Stimulated activated CD4-positive, alpha-beta T cell treated with anti-CD3 and anti-CD28 coated beads, Interleukin-4, amount 100 ng/mL, for 4 hours (primary cell): ENCODE measurements at places on chromosomes 1 and 21.
A peak's percentile ranks its signal among the peaks of the same experiment; 100 is the strongest.

GRCh38 chr1:213939888-213940287, 47.9 kb upstream of the PROX1 start:
- no peak for DNase-seq

- no peak for DNase-seq
Measured at GRCh38 chr1:204866051-204866596, 4.5 kb upstream of the NFASC start.

- DNase-seq, result no peak
Measured at GRCh38 chr1:6185151-6185550, 5.0 kb upstream of the CHD5 start.

DNA sequence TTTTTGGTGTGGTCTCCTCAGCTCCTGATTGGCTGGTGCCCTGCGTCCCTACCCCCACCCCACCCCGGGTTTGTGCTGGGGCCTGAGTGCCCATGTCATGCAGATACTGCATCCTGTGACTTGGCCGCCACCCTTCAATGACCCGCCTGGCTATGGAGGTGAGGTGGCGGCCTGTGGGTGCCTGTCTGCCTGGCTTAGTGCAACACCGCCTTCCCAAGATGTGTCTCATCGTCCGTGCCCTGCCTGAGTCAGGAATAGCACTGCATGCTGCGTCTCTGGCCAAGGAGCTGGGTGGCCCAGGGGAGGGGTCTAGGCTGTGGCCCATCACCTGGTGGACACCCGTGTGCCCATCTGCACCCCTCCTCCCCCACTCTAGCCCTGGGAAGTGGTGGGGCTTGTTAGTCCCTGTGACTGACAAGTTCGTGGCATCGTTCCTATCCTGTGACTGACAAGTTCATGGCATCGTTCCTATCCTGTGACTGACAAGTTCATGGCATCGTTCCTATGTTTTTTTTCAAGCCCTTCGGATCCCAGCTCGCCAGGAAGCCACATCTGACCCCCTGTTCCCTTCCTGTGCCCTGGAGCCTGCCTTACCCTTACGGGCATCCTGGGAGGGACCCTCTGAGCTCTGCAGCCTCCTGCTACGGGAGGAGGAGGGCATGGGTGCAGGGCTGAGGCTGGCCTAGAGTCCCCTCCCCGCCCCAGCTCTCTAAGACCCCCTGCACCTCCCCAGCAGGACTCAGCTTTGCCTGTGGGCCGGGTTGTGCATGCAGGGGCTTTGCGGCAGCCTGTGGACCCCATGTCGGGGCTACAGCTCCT, 7.5 kb downstream of the SLX9 start:
- DNase-seq, result no peak

- no peak for DNase-seq
Measured at GRCh38 chr1:34262921-34263320, 86.2 kb downstream of the C1orf94 start.

DNA sequence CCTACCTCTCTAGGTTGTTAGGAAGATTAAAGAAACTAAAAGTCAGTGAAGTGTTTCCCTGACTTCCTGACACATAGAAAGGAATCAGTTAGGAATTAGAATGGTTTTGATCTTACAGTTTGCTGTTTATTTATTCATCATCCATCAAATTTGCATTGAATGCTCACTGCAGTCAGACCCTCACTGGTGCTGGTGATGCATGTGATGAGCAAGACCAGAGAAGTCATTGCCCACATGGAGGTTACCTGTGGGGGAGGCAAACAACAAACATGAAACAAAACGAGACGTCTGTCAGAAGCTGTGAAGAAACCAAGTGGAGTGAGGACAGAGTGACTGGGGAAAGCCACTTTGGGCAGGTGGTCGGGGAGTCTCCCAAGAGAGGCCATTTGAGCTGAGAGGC, 6.4 kb downstream of the CTPS1 start:
- no peak for DNase-seq

- DNase-seq, result no peak
Measured at GRCh38 chr1:87528754-87529517, 200.3 kb downstream of the LMO4 start.

DNA sequence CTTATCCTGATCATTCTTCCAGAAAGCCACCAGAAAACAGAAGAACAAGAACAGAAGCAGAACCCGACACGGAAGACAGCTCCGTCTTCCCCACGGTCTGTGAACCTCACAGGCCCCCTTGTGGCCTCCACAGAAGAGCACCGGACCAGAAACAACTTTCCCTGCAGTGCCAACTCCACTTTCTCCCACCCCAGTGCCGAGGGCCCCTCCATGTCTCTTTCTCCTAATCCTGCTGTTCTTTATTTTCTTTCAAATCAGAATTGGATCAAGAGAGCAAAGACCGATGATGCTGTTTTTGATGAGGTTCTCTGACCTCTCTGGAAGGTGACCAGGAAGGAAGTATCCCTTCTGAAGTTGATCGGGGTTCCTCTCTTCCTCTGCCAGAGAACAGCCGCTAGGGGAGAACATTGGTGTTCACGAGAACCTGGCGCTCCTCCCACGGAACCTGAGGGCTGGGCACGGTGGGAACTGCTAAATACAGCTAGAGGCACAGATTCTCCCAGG, 58.9 kb upstream of the CTTNBP2NL start:
- DNase-seq, result no peak

DNA sequence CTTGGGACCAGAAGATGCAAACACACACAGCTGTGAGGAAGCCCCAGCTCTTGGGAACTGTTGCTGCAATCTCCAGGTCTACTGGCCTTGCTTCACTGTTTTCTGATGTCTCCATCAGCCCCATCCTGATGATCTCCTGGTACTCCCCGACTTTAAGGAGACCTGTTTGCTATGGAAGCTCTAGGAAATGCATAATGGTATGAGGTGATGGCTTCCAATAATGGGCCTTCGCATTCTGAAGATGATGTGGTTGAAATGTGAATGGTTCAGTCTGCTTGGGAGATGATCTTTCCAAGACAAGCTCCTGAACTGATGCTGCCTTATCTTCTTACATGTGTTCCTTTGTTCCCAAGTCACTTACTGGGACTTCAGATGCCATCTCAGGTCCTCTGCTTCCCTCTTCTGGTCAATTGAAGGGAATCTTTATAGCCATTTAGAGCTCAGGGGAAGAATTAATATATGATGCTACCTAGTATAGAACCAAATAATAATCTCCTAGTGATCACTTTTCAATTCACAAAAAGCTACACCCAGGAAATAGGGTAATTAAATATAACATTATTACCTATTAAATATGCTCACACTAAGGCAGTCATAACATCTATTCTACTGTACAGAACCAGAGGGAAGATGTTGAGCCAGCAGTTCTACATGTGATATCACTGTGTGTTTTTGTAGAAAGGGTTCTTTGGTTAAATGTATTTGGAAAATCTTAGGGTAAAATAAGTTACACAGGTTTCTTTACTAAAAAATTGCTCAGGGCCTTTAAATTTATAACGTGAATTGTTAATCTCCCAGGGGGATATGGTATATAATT, 73.9 kb upstream of the VTCN1 start:
- no peak for DNase-seq

DNA sequence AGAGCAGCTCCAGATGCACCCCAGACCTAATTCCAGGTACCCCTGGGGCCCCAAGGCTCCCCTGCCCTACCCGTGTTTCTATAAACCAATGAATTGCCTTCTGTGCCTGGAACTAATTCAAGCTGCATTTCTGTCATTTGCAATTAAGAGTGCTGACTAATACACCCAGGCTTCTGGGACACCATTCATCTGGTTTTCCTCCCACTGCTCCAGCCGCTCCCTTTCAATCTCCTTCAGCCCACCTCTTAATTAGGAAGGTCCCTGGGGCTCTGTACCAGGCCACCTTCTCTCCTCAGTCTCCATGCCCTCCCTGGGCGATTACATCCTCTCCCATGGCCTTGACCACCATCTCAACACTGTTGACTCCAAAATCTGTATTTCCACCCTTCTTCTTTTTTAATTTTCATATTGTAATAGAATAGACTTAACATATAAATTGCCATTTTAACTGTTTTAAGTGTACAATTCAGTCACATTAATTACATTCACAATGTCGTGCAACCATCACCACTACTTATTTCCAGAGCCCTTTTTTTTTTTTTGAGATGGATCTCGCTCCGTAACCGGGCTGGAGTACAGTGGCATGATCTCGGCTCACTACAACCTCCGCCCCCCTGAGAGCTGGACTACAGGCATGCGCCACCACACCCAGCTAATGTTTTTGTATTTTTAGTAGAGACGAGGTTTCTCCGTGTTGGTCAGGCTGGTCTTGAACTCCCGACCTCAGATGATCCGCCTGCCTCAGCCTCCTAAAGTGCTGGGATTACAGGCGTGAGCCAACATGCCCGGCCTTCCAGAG, 9.2 kb upstream of the GJB3 start:
- DNase-seq, result no peak

- DNase-seq, result peak; percentile 90
Measured at GRCh38 chr1:1069056-1069710, 4.9 kb downstream of the RNF223 start.

DNA sequence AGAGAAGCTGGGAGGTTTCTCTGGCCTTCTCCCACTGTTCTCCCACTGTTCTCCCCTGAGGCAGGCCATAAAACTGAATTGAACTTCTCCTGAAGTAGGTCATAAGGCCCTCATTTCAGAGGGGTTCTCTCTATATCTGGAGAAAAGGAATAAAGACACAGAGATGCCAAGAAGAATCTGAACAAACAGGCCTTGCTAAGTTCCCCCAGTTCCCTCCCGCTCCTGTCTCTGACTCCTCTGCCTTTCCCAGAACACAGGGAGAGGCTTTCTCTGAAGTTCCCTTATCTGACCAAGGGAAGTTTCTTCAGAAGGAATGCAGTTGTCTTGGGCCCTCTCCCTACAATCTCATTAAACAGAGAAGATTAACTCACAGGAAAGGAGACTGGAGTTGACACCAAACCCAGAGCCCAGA, 83.4 kb downstream of the SLC16A1 start:
- DNase-seq, result no peak

DNA sequence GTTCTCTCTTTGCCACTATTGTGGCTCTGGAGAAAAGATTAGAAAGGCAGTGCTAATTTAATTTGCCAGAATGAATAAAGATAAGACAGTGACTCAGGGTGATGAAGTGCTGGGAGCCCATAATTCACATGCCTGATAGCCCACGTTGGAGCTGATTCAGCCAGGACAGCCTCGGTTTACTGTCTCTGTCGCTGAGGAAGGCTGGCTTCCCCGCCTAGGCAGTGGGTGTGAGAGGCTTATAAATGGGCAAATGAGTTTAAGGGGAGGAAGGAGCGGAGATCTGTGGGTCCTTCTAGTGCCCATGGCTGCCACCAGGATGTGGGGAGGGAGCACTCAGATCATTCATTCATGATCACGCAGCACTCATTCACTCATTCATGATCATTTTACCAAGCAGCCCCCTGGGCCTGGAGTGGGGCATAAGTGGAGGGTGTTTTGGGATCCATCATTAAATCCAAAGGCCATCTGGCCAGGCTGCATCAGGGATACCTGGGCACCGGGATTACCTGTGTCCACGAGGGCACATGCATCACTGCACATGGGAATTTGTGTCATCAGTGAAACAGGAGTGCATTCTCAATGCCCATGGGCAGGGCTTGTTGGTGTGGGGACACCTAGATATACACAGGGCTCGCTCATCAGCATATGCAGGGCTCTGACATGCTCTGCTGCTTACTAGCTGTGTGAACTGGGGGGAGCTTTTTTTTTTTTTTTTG, 315.4 kb downstream of the MATN1 start:
- DNase-seq, result no peak

DNA sequence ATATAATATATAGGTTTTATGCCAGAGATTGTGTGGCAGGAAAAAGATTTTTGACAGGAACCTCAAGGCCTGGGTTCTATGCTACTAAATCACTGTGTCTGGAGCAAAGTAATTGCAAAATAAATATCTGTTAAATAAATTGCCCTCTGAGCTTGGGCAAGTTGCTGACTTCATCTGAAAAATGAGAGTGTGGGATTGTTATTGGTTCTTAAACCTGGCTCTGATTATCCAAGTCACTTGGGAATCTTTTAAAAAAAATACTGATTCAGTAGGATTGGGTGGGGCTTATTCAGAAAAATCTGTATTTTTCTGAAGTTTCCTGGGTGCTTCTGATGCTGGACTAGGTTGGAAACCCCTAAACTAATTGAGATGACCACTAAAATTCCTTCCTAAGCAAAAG, 174.1 kb upstream of the SGIP1 start:
- no peak for DNase-seq

- DNase-seq, result no peak
Measured at GRCh38 chr1:187469836-187470235, 641.1 kb downstream of the PLA2G4A start.

DNA sequence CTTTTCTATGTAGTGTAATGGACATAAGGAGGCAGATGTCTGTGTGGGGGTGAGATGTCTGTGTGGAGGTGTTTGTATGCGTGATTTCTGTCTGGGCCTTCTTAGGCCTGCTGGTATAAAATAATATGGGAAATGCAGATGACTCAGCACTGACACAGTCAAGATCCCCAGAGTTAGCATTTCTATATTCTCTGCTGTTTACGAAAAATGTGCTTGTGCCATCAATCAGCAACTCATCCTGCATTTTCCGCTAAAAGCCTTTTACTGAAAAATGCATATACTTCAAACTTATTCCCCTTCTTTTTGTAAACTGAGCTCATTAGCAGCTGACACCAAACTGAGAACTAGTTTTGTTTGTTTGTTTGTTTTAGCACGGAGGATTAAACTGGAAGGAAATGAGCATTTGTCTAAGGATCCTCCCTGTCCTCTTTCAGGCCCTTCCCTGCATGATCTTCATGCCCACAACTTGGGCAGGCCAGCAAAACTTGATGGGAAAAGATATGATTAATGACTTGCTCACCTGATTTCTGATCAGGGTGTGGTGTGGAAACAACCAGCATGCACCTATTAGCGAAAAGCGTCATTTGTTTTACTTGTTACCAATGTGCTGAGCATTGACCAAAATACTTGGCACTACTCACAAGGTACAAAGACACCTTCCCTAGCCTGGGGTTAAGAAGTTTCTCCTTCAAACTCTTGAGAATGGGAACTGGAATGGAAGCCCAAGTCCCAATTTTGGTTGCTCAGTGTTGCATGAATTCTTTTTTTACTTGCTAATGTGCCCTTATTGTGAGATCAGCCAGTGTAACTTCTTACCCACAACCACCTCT, 77.4 kb downstream of the NDUFS5 start:
- no peak for DNase-seq
